ENCODE measurements at places on chromosomes 6 and 20.

DNA sequence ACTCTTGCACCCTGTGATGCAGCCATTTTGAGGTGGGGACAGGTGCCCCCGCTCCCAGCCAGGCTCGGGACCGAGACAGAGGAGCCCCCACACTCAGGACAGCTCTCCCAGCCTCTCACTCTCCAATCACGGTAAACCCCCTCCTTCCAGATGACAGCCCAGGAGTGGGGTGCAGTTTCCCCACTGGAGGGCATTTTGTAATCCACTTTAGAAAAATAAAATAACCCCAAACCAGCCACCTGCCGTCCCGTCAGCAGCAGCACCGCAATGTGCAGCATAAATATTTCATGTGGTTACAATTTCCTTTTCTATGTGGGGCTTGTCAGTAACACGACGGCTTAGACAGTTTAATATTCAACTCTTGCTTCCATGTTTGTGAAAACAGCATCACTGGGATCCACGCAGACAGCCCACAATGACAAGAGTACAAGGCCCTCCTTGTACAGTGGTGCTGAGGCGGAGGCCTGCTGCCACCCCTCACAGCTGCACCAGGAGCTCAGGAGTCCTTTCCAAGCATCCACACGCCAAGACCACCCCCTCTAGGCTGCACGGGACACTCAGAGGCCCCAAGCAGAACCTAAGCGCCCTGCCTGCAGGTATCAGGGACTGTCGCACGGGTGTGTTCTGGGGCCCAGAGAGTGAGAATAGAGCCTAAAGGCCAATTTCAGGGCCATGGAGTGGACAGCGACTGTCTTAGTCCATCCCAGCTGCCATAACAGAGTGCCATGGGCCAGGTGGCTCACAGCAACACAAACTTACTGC is 116.7 kb downstream of the JPH2 start:
- DNase-seq, result peak; percentile 41

DNA sequence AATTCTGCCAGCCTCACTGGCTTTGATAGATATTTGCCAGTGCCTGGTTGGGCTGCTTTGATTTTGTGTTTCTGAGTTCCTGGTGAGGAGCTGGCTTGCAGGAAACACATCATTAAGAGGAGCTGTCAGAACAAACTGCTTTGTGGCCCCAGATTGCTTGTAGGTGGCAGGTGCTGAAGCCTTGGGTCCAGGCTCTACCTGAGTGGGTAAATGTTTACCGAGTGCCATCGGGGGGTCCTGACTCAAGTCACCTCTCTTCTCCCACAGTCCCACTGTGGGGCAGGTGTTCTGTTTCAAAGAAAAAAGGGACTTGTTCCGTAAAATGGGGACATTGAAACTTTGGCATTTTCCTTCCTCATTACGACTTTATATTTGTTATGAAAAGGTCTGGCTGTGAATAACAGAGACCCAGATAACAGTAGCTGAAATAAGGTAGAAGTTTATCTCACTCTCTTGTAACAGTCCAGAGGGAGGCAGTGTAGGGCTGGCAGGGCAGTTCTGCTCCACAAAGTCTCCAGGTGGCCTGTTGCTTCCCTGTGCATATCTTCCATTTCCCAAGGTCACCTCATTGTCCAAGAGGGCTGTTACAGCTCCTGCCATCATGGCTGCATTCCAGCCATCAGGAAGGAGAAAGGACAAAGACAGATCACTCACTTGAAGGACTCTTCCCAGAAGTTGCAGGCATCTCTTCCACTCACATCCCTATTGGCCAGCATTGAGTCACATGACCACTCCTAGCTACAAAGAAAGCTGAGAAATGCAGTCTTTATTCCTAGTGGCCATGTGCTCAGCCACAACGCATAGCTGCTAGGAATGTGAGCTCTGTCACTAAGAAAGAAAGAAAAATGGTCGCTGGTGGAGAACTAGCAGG is 149.9 kb upstream of the KCNG1 start:
- peak; percentile 29 for DNase-seq

DNA sequence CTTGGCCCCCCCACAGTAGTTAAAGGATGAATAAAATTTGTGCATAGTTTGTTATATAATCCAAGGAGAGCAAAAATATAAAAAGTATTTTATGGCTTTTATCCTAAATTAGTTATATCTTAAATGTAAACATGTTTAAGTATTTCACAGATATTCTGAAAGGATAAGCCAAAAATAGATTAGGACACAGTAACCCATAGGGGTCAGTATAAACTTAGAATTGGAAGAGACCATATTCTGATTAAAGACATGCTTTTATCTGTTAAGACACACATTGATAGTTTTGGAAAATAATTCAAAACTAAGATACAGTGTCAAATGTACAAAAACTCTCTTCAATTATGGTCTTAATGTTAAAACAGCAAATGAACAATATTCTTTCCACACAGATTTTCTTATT is 4.5 kb upstream of the SERINC1 start:
- DNase-seq, result no peak

- DNase-seq, result no peak
These were observed 241.8 kb upstream of the PRDM1 start for GRCh38 chr6:105844275-105844883.

GRCh38 chr20:52003415-52003814 is 188.2 kb downstream of the ZFP64 start:
- no peak for DNase-seq

DNA sequence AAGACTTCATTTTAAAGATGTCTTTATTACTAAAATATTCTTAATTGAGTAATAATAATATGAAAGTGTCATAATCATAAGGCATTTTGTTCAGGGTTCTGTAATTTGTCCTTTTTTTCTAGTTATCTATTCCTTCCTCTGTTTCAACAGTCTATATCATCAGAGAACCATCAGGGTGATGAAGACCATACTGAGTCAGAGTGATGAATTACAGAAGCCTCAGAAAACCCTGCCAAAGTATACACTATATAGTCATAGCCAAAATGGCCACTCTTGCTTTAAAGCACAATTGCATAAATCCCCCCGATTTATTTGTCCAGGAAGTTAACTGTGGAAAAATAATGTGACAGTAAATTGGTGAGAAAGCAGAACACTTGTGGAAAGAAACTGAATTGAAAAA is 735.0 kb downstream of the EPHA7 start:
- no peak for DNase-seq

GRCh38 chr20:3590164-3590563 is 73.0 kb downstream of the GFRA4 start:
- no peak for DNase-seq

- DNase-seq, result no peak
These were observed 249.7 kb downstream of the GMPR start for GRCh38 chr6:16487996-16488674.

GRCh38 chr6:69980624-69981023 is 114.3 kb downstream of the COL19A1 start:
- DNase-seq, result no peak

DNA sequence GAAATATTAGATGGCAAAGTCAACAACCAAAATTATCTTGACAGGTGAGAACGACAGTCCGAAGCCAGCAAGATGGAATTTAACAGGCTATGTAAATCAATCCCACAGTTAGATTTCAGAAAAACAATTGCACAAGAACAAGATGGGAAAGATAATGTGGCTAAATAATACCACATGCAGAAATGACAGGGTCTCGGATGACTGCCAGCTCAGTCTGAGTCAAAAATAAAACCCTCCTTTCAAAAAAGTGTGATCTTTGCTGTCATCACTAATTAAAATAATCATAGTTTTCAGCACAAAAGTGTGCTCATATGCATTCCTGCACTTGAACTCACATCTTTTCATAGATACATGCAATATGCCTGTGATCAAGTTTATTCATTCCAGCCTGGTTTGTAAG is 25.9 kb downstream of the FOXQ1 start:
- no peak for DNase-seq

DNA sequence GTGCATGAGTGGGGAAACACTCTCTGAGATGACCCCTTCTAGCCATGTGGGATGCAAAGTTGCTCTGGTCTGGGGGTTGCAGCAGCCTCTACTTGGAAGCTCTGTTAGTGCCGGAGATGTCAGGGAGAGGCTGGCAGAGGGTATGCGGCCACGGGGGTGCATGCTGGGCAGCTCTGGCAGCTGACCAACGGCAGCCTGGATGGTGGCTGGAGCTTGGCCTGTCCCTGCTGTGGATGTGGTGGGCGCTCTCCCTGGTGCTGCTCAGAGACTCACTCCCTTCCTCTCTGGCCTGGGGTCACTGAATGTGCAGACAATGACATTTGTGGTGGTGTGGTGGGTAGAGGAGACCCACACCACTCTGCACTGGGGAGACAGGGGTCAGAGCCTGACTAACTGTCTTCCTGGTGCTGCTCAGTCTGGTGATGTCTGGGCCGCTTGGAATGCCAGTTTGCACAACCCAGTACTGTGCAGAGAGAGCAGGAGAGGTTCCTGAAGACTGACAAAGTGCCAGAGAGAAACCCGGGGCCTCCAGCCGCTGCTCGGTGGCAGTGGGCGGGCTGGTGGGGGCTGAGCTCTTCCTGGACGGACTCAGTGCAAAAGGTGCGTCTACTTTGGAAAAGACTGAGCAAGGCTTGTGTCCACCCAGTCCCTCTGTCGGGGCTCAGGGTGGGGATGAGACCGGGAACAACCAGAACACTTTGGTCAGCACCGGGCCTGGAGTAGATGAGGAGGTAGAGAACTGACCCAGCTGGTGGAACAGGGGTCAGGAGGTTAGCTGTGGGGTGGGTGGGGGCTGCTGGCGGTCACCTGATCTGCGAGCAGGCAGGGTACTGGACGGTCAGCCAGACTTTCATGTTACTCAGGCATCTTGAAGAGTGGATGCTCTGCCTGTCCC is 2.7 kb downstream of the MYT1 start:
- DNase-seq, result peak; percentile 66

DNA sequence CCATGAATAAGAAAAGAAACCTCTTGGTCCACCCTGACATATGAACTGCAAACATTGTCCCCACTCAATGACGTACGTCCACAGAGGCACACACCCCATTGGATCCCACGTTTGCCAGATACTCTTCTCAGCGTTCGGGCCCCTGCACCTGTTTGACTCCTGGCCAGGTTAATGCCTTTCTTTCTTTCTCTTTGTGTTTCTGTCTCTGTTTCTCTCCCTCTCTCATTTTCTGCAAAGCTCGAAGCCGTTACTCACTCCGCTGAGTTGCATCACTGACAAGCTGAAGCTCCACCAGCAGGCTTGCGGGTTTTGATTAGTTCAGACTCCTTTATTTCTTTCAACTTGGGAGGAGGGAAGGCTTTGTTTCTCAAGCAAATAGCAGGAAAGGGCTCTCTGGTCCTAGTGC is 135.5 kb upstream of the SUPT3H start:
- no peak for DNase-seq
